ENCODE measurements at places on chromosomes 13 and 19.

DNA sequence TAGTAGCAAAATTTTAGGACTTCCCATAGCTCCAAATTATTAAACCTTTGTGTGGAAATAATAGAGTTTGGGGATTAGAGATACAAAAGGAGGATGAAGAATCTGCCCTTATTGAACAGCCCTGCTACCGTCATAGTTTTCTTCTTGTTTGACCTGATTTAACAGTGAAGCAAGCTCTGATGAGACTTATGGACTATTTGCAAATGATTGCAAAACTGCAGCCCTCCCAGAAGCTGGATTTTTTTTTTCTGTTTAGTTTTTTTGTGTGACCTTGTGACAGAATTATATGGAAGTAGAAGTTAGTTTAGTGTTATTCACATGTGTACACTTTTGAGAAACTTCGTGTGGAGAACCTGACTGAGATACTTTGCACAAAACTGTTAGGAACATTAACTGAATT, 267.8 kb downstream of the KCNRG start:
- DNase-seq, result no peak

DNA sequence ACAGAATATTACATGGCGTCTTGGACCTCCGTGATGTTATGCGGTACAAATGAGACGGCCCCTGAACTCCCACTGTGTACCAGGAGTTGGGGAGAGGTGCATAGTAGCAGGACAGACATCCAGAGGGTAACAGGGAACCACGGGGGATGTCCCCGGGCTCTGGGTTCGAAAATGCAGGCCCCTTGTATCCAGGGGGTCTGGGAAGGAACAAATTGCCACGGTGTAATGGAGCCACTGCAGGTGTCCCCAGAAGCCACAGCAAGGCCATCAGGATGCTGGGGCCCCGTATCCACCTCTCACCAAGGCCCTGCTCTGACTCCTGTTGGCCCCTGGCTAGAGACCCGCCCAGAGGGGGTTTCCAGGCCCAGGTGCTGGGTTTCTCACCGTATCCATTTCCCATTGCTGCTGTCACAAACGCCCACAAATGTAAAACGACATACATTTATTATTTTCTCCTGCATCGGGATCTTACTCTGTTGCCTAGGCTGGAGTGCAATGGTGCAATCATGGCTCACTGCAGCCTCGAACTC, 77.8 kb downstream of the INSR start:
- peak; percentile 43 for DNase-seq

DNA sequence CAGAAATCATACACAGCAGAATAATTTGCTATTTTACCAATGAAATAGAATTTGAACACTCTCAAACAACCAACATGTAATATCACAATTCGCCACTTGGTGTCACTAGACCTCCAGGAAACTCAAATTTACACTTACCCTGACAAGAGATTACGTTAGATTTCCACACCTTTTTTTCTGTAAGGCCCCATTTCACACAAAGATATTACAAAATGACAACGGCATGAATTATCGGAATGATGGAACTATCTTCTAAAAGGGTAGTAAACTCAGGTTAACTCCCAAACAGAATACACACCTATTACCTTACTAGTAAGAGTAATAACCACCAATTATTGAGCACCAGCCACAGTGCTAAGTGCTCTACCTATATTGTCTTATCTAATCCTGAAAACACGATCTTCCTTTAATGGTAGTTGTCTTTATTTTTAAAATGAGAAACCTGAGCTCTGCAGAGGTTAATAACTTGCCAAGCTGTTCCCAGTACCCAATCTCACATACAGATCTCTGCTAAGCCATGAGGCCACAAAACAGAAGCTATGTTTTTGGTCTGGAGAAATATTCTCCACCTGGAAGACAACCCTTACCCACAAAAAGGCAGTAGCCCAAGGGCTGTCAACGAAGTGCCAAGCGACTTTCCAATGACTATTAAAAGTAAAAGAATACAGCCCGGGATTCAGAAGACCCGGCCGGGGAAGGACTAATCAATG, 152.4 kb downstream of the DCLK1 start:
- DNase-seq, result no peak

DNA sequence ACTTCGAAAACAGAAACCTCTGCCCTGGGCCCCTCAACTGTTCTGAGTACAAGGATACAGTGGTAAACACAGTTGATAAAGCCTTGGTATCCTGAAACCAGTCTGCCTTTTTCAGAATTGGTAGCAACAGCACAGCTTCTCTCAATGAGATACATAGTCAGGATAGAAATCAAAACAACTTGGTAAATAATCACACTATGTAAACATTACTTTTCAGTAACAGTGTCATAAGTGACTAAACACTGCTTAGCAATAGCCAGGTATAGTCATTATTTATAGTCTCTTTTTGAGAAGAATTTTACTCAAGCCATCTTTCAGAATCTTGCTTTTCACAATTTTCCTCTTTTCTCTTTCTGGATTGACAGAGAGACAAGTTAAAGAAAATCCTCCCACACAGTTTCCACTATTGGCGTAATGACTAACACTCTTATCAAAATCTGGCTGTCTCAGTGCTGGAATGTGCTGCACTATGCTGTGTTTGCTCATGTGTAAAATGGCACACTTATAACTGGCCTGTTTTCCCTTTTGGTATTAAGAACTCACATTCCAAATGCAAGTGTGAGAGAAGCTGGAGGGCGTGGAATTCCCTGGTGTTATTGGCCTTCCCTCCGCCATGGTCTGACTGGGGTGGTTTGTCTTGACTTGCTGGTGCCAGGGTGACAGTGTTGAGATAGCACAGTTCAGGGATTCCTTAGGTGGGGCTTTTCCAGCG, 368.8 kb downstream of the TDRD3 start:
- no peak for DNase-seq

GRCh38 chr13:98478189-98479129, 98.4 kb downstream of the STK24 start:
- peak; percentile 32 for DNase-seq

- DNase-seq, result no peak
Measured at GRCh38 chr13:31053896-31054295, 107.8 kb downstream of the HSPH1 start.

GRCh38 chr19:3061182-3062161, 823 bp downstream of the TLE5 start:
- peak; percentile 33 for DNase-seq
